Right renal cortex interstitium (tissue), 3 donors: ENCODE measurements at places on chromosomes 1 and 21. TPM values are rescaled to one million over a fixed set of nuclear protein-coding genes. Genes with fewer than 3 reads are reported as not detected.

Gene HSPB7
- polyA plus RNA-seq = 3.9 TPM

DNA sequence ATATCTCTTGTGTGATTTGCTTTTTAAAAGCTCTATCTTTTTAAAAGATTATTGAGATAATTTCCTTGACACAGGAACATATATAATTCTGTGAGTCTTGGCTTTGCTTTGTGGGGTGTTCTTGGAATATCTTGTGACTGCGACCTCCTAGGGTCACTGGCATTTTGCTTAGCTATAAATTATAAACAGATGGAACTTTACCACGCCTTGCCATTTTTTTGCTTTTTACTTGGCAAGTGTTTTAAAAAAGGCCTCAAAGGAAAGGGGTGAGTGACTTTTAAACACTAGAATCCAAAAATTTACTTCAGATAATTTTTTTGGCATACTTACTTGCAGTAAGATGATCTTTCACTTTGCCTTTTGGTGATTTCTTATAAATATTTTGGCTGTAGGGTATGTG is 43.6 kb downstream of the ALG6 start:
- DNase-seq = no peak

- DNase-seq = no peak
Observed at GRCh38 chr1:95679262-95679661, 445.3 kb downstream of the RWDD3 start.

DNA sequence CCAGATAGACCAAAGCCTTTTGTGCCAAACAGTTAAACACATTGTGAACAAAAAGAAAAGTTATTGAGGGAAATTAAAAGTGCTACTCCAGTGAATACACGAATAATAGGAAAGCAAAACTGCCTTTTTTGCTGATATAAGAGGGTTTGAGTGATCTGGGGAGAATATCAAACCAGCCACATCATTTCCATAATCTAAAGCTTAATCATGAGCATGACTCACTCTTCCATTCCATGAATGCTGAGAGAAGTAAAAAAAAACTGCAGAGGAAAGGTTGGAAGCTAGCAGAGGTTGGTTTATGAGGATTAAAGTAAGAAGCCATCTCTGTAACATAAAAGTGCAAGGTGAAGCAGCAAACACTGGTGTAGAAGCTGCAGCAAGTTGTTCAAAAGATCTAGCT is 350.6 kb upstream of the NCAM2 start:
- DNase-seq = no peak
